RPMI8226 (cell line): ENCODE measurements at places on chromosomes 11 and 22.
A peak's percentile ranks its signal among the peaks of the same experiment; 100 is the strongest.

DNA sequence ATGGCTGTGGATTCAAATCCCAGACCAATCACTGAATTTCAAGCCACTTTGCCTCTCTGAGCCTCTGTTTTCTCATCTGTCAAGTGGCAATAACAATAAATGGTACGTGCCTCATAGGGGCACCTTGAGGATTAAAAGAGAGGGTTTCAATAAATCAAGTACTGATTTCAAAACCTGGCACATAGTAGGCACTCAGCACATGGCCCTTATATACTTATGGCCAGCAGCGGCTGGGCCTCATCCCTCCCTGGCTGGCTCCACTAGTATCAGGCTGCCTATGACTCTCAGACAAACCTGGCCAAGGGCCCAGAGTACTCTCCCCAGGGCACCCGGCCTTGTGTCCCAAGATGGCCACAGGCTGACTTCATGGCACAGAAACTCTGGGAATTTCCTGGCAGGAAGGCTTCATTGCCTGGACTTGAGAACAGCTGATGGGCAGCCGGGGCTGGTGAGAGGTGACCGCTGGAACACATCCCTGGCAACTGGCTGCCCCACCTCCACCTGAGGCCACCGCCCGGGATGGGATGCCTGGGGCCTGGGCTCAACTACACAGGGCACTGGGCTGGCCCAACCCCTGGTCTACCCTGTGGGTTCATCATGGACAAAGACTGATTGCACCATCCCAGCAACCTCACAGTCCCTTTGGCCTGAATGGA lies 3.4 kb downstream of the FADS3 start:
- no peak for DNase-seq

DNA sequence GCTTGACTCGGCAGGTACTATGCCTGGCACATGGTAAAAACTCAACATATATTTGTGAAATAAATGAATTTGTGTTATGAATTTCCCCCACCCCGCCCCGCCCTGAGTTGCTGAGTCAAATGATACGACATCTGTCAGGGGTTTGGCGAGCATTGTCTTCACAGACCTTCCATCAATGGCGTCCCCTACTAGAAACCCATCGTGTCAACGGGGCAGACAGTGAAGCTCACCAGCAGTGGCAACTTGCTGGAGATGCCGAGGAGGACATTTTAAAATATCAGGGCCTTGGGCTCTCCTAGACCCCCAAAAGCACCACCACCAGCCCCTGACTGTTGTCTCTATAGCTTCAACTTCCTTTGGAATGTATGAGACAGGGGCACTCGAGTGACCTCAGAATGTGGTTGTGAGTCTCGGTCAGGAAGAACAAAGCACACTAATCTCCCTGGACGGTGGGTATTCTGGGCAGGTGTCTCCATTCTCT lies 761 bp upstream of the NXF1 start:
- peak; percentile 60 for DNase-seq

DNA sequence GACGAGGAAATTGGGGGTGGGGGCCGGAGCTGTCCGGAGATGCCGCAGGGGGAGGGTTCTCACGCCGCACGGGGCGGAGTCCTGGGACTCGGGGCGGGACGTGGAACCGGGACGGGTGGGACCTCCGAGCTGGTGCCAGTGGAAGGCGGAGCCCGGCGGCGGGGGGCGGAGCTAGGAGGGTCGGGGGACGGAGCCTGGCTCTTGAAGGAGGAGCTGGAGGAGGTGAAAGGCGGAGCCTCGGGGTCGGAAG lies 271 bp downstream of the FKBP2 start:
- DNase-seq = peak; percentile 100

DNA sequence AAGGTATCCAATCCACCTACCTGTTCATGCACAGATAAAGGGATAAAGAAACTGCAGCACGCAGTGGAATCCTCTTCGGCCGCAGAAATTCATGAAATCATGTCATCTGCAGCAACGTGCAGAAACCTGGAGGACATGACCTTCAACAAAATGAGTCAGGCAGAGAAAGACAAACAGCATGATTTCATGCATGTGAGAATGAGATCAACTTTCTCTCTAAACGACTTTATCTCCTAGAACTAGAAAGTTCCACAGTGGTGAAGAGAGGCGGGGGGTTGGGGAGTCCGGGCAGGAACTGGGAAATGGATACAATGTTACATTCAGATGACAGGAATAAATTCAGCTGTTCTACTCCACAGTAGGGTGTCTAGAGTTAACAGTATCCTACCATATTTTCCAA lies 9.9 kb downstream of the RGL4 start:
- DNase-seq = no peak

DNA sequence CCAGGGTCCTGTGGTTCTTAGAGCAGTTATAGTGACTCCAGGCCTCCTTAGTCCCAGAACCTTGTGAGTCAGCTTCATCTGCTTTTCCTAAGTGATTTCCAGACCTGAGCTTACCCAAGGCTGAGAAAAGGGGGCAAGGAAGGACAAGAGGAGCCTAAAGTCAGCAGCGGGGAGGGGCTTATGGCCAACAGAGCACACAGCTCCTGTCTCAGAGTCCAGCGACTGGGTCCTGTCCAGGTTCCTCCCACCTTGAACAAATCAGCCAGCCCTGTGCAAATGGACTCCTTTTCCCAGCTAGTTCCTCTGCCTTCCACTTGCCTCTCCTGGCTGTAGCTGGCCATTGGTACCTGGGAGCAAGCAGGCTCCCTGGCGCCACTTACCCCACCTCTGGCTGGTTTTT lies 10.9 kb downstream of the BACE1 start:
- DNase-seq = no peak

DNA sequence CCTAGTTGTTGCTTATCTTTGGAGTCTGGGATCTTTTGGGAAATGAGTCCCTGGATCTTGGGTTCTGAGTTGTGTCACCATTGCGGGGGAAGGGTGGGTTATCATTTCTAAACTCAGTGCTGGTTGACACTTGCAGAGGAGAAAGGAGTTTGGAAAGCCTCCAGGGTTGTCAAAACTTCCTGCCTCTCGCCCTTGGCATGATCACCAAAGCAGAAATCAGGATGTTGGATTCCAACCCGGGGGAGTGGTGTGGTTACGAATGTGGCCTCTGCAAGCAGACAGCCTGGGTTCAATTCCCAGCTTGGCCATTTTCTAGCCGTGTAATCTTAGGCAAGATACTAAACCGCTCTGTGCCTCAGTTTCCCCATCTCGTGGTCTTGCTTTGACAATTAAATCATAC lies 24.3 kb downstream of the CD6 start:
- DNase-seq = no peak

DNA sequence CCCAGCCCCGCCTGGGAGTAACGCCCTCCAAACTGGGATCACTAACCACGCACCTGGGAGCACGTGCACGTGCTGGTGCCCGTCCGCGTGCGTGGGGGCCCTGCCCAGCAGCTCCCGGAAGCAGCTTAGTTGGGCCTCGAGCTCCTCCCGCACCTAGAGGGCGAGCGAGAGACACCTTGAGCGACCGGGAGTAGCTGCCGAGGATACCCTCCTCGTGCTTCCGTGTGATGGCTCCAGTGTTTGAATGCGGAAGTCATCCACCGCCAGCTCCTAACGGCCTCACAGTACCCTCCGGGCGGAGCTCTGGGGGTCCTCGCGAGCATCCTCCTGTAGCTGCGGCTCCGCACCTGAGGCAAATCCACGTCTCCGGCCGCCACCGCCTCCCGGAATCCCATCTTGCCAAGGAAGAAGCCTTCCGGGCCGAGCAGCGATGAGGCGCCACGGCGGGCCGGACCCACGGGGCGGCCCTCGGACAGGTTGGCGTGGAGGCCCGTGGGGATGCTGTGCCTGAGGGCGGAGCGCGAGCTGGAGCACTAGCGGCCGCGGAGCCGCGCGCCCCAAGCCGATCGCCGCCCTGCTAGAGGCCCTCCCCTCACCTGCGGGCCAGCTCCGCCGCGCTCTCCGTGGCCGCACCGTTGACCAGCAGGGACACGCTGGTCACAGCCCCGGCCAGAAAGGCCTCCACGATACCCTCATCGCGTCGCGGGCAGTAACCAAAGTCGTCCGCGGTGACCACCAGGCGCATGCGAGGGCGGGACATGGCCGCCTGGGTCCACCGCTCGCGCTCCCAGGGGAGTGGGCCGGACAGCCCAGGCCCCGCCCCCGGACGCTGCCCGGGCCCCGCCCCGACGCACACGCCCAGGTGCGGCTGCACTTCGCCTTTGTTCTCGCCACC lies at the start of gene YDJC:
TSS of gene YDJC (minus strand) at position 768 of the 895 bp plus-strand sequence. CDS start at position 760, 8 bp downstream.
- peak; percentile 84 for DNase-seq

GRCh38 chr11:63843041-63843440 lies 4.1 kb downstream of the MARK2 start:
- no peak for DNase-seq

- no peak for DNase-seq
Observed at GRCh38 chr11:2318707-2319106, 16.9 kb downstream of the TSPAN32 start.

DNA sequence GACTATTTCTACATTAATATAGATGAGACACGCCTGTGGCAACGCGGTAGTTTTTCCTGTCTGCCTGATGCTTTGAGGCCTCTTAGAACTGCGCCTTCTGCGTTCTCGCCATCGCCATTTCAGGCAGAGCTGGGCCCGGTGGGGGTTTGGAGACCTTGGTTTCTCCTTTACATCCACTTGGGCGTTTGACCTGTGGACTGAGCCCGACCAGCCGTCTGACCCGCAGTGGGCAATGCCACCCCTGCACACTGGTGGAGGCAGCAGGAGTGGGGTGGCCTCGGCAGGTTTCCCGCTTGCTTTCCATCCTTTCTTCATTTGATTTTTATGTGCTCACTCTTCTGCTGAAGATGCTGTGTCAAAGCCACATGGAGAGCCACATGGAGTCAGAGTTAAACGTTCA lies 130.4 kb downstream of the TBC1D22A start:
- no peak for DNase-seq

GRCh38 chr22:22167791-22168189 lies 76.8 kb upstream of the VPREB1 start:
- peak; percentile 69 for DNase-seq

- DNase-seq = no peak
Observed at GRCh38 chr11:17171343-17171742, 36.4 kb downstream of the PIK3C2A start.

DNA sequence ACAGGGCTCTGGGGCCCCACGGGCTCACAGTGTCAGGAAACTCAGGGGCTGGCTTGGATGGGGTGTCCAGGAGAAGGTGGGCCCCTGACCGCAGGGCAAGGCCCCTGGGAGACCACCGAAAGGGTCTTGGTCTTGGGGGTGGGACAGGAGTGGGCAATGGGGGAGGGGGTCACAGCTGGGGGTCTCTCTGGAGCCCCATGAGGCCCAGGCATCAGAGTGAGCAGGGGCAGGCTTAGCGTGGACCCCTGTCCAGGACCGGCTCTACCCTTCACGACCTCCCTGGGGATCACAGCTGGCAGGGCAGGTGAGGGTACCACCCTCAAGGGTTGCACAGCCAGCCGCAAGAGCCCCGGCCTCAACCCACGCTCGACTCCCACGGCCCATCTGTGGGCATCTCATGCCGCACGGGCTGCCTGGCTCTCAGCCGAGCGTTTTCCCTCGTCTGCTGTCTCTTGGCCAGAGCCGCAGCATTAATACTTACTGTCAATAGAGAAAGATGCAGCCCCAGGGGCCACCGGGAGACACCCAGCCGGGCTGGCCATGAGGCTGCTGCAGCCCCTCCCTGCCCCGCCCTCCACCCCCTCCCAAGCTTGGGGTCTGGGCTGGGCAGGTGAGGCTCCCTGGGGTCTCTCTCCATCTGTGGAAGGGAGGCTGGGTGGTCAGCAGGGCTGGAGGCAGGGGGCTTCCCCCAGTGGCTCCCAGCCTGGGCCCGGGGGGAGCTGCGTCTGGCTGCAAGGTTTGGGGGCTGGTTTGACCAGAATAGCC lies 662 bp downstream of the MUC5B start:
- peak; percentile 1 for DNase-seq

- DNase-seq = no peak
Observed at GRCh38 chr11:103970701-103971249, 65.7 kb upstream of the DDI1 start.

DNA sequence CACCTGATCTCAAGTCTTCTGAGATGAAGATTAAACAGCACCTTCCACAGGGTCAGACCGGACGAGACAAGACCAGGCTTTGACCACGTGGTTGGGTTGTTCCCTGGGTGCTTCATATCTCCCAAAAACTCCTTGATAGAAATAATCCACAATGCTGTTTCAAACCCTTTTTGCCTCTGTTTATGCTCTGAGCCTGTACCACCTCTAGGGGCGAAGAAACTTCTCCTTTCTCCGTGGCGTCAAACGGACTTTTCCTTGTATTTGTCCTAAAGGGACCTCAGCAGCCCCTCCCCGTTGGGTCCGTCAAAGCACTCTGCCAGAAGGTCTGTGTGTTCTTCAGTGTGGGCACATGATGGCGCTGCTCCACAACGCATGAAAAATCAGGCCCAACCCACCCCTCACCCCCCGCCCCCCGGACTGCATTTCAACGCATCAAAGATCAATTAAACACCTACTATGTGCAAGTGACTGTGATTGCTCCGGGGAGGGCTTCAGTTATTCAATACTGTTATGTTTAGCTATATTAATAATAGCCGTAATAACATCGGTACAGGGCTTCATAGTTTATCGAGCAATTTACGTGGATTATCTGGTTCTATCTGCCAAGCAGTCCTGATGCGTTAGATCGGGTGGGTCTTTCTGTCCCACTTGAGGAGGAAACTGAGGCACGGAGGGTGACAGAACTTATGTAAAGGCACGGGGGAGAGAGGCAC lies 17.3 kb upstream of the EIF3D start:
- DNase-seq = peak; percentile 72

- DNase-seq = no peak
Observed at GRCh38 chr11:40130427-40130826, 1329.0 kb downstream of the LRRC4C start.

DNA sequence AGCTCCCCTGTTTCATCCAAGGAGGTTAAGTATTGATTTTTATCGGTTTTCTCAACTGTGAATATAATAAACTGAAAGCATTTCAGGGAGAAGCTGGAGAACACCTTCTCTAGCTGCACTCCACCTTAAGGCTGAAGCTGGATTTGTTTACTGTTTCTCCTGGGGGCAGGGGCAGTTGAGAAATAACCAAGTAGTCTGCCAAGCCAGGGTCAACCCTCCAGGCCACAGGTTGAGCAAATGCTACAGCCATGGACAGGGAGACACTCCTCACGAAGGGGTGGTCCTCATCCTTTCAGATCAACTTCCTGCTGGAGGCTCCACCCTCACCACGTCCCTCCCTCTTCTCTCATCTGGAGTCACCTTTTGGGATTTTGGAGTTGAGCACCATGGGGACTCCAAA lies at the start of gene TTC36:
TSS of gene TTC36 (plus strand) at position 366 of the 400 bp plus-strand sequence. CDS start at position 387, 21 bp downstream.
- no peak for DNase-seq

- DNase-seq = no peak
Observed at GRCh38 chr22:43393132-43393843, 18.5 kb upstream of the MPPED1 start.

- no peak for DNase-seq
Observed at GRCh38 chr11:2142762-2143202, 3.6 kb upstream of the IGF2 start.

DNA sequence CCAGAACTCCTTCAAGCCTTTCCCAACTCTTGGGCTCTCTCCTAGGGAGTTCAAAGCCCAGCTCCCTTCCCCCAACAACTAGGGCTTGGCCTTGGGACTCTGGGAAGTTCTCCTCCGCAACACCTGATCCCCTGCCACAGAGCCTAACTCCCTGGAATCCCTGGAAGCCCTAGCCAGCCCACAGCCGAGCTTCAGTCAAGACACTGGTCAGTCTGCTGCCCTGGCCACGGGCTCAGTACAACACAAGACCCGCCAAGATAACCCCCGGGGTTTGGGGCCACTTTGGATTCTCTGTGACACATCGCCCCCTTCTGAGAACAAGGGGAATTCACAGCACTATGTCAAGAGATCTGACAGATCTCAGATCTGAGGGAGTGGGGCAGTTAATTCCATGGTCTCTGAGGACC lies 58.3 kb downstream of the SLC22A12 start:
- peak; percentile 55 for DNase-seq

- DNase-seq = no peak
Observed at GRCh38 chr22:17548010-17548755, 15.1 kb upstream of the SLC25A18 start.

- no peak for DNase-seq
Observed at GRCh38 chr11:93000511-93001476, 31.3 kb downstream of the MTNR1B start.
